ENCODE measurements at places on chromosomes 5 and 9. TPM values are rescaled to one million over a fixed set of nuclear protein-coding genes. Genes with fewer than 3 reads are reported as not detected.

GRCh38 chr5:91998774-91999173 lies 615.7 kb upstream of the ARRDC3 start:
- DNase-seq = no peak

PCDHB7 gene
- 0.52 TPM for total RNA-seq

- no peak for DNase-seq
Measured at GRCh38 chr9:111992523-111992922, 95.9 kb downstream of the UGCG start.

MYOZ3 gene
- not detected for total RNA-seq

DNA sequence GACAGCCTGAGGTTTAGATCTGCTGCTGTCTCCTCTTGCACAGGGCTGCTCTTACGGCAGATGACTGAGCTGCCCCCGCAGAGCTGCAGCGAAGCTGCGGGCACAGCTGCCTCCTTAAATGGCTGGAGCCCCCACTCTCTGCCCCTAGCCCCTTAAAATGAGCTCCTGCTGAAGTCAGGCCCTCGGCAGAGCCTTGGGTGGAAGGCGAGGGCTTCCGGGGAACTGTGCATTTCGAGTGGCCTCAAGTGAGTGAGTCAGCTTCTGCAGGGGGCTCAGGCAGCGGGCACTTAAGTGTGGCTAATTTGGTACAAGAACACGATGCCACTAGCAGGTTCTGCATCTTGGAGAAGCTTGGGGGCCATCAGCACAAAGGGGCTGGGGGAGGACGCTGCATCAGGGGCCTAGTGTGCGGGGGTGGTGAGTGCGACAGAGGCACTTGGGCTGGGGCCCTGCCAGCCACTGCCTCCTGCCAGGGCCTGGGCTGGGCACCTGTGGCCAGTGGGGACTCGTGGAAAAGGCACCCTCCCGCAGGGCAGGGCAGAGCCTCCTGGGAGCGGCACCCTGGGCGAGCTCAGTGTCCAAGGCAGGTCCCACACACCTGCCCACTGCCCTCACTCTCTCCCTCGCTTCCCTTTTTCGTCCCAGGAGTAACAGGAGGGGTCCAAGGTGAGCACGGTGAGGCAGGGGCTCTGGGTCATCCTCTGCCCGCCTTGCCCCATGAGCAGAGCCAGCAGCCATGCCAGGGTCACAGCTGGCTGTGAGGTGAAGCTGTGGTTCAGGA lies 28.8 kb upstream of the RNU6ATAC start:
- DNase-seq = no peak

BTNL9 gene
- total RNA-seq = 41.5 TPM

GRCh38 chr5:170393958-170394357 lies 4.8 kb upstream of the KCNMB1 start:
- DNase-seq = peak; percentile 11

DNA sequence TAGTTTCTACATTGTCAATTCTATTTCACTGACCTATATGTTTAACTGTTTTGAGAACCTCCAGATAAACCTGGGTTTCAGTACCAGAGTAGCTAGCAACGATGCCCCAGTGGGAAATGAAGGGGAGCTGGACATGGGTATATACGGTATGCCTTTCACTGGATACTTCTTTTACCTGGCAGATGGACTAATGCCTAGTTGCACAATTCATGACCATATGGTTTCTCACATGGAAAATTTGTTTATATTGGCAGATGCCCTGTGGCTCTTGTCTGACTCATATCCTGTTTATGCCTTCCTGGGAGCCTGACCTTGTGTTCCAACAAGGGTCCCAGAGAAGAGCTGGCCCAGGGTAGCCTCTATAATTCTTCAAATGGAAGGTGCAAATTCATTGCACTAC lies 144.1 kb downstream of the MAT2B start:
- no peak for DNase-seq

DNA sequence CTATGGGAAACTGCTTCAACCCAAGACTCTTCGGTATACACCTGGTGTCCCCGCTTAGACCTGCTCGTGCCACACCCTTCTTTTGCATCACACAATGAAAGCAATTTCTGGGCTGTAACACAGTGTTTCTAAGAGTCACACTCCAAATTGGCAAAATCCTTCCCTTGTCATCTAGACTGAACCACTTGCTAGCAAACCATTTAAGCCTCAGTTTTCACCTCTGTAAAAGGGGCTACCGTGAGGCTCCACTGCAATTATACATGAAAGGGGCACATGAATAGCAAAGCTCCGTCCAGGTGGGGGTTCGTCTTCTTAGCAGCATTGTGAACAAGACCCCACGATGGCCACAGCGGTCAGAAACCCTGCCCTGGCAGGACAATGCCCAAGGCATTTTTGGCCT lies 166.8 kb downstream of the PAX5 start:
- no peak for DNase-seq

OGN gene
- 2.6 TPM for total RNA-seq

PCSK5 gene
- 12.2 TPM for total RNA-seq

DNA sequence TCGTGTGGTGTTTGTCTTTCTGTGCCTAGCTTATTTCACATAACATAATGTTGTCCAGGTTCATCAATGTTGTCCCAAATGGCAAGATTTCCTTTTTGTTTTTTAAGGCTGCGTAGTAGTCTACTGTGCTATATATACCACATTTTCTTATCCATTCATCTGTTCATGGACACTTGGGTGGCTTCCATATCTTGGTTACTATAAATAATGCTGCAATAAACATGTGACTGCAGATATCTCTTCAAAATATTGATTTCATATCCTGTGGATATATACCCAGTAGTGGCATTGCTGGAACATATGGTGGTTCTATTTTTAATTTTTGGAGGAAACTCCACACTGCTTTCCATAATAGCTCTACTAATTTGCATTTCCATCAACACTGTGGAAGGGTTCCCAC lies 25.5 kb upstream of the CCNH start:
- no peak for DNase-seq

- no peak for DNase-seq
Measured at GRCh38 chr9:70466976-70467561, 52.6 kb upstream of the KLF9 start.

SHOC1 gene
- total RNA-seq = not detected

GRCh38 chr5:175166026-175166425 lies 278.0 kb downstream of the DRD1 start:
- DNase-seq = no peak
